Ureter (tissue), 1 donor: ENCODE measurements at places on chromosomes 3 and 15. TPM values are rescaled to one million over a fixed set of nuclear protein-coding genes. Genes with fewer than 3 reads are reported as not detected.

DNA sequence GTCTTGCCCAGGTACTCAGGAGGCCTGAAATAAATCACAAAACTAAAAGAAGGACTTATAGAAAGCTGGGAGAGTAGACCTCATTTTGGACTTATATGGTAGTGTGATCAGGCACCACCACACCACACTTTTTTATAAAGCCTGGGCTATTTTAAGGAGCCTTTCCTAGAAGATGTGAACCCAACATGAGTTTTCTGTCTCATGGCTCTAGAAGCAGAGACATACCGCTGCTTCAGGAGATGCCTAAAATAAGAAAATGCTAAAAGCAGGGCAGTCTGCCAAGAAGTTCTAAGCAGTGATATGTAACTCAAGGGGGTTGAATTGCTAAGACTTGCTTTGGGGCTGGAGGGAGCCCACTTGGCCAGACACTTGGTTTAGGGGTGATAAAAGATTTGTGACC is 49.6 kb downstream of the SUMF1 start:
- no peak for DNase-seq

- no peak for DNase-seq
Observed at GRCh38 chr15:52532427-52532826, 3.7 kb upstream of the MYO5A start.

PDZRN3 gene
- 38.3 TPM for total RNA-seq

EFCAB12 gene
- 0.26 TPM for total RNA-seq

- DNase-seq: no peak
Observed at GRCh38 chr15:48862705-48863104, 15.2 kb upstream of the EID1 start.

STRC gene
- 1.4 TPM for total RNA-seq

DNA sequence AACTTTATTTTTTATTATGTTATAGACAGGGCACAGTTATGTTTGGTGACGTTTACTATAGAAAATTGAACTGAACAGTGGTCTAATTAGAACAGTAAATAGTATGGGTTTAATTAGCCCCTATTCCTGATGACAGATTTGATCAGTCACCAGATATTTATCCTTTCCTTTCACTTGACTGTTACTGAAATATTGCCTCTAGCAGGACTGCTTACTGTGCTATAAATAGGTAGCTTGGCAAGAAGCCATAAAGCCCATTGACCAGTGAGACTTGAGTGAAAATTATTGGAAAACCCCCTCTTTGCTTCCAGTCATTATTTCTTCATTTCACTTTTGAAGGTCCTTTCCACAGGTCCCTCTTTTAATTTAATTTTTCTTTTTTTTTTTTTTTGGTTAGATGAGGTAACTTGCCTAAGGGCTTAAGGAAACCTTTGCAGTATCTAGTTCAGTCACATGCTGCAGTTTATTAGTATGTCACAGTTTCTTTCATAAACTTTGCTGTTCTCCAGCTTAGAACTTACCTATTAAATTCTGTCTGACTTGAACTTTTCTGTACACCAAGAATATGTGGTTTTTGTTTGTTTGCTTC is 115.6 kb downstream of the ADAMTSL3 start:
- DNase-seq: no peak

A4GNT gene
- total RNA-seq: not detected

MRPL47 gene
- total RNA-seq: 27.3 TPM

- DNase-seq: no peak
Observed at GRCh38 chr3:46321461-46322104, 32.3 kb upstream of the CCR2 start.

CELF6 gene
- total RNA-seq: 3.4 TPM

DNA sequence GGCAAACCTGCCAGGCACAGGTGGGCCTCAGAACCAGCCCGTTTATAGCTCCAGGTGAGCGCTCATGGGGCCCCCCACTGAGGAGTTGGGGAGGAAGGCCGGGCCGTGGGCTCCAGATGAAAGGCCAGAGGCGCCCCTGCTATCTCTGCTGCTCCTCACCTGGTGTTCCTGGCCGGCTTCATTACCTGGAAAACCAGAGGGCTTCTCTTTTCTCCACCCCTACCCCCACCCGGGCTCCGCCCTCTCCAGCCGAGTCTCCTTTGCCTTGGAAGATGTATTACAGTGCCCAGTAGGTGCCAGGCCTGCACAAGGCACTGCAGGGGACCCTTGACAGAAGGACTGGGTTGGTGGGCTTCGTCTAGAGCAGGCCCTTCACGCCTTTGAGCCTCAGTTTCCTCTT is 111.4 kb downstream of the WNT7A start:
- DNase-seq: no peak

DNA sequence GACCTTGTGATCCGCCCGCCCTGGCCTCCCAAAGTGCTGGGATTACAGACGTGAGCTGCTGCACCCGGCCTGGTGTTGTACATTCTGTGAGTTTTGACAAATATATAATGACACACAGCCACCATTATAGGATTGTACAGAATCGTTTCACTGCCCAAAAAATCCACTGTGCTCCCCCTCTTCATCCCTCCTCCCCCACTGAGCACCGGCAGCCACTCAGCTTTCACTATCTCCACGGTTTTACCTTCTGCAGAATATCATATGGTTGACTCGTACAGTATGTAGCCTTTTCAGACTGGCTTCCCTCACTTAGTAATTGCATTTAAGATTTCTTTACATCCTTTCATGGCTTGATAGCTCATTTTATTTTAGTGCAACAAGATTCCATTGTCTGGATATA is 56.7 kb upstream of the ATP13A3 start:
- no peak for DNase-seq

DNA sequence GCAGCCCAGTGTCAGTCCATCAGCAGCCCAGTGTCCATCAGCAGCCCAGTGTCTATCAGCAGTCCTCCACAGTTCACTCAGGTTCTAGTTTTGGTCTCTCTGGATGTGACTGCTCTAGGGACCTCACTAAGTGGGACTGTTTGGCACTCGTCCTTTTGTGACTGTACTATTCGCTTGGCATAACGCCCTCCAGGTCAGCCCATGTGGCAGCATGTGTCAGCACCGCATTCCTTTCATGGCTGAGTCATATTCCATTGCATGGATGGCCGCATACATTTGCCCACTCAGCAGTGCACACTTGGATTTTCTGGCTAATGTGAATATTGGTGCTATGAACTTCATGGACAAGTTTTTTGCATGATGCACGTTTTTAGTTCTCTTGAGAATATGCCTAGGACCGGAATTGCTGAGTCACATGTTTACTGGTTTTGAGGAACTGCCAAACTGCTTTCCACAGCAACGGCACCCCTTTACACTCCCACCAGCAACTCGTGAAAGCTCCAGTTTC is 16.4 kb downstream of the CHST13 start:
- peak; percentile 45 for DNase-seq

- no peak for DNase-seq
Observed at GRCh38 chr15:68790910-68791309, 29.8 kb downstream of the ANP32A start.

GRCh38 chr3:156150434-156151066 is 30.2 kb downstream of the KCNAB1 start:
- peak; percentile 56 for DNase-seq

GRCh38 chr15:69660114-69660513 is 207.5 kb downstream of the RPLP1 start:
- DNase-seq: no peak

ARHGEF26 gene
- total RNA-seq: 19.0 TPM

GRCh38 chr15:35737441-35737840 is 191.5 kb upstream of the DPH6 start:
- no peak for DNase-seq

DNA sequence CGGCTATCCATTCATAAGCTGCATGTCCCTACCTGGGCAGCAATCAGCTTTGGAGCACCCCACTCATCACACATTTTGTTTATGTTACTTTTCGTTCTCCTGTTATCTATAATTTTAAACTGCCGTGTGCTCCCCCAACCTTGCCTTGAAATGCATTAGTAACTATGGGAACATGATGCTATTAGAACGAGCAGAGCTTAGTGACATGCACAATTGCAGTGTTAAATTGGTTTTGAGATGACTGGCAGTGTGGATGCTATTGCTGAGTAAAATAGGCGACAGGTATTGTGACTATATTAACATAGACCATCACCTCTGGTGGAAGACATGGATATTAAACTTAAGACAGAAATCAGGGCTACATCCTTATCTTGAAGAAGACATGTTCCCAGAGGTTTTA is 191.6 kb downstream of the KCNAB1 start:
- no peak for DNase-seq

COLQ gene
- total RNA-seq: 6.1 TPM

CDCP1 gene
- 40.6 TPM for total RNA-seq

GNB4 gene
- total RNA-seq: 19.5 TPM

- no peak for DNase-seq
Observed at GRCh38 chr3:129330409-129330808, 51.7 kb downstream of the HMCES start.

AADACL2 gene
- total RNA-seq: not detected

DNA sequence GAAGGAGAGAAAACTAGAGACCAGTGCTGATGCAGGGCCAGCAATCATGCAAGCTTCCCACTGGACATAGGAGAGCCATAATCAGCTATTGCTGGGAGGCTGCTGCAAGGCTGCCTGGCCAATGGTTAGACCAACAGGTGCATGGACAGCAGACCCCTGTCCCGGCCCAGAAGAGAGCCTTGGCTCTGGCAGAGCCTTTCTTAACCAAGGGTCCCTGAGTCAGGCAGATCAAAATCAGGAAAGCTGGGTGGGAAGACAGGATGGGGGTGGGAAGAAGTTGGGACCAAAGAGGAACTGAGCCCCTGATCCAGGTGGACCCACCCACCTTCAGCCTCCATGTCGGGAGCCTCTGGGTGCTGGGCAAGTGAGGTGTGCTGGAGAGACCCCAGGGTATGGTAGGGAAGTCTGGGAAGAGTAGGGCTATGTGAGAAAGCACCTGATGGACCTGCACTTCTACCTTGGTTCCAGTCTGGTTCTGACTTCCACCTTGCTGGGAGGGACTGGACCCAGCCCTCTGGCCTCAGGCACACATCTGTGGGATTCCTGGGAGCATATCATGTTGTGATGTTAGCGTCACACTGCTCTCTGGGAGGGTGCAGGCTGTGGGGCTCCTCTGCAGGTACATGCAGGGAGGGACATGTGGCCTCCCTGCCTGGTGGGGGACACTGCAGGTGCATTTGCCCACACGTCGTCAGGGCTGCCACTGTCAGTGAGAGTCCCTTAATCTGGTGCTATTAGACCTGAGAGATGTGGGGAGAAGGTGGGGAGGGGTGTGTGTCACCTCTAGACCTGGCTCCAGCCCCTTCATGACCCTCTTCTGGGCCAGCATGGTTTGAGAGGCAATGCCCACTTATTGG is 24.7 kb downstream of the KY start:
- DNase-seq: peak; percentile 24

- no peak for DNase-seq
Observed at GRCh38 chr3:169660709-169661360, 2.7 kb downstream of the MECOM start.

GRCh38 chr15:74203914-74204431 is 1.4 kb upstream of the STRA6 start:
- DNase-seq: peak; percentile 67

DNA sequence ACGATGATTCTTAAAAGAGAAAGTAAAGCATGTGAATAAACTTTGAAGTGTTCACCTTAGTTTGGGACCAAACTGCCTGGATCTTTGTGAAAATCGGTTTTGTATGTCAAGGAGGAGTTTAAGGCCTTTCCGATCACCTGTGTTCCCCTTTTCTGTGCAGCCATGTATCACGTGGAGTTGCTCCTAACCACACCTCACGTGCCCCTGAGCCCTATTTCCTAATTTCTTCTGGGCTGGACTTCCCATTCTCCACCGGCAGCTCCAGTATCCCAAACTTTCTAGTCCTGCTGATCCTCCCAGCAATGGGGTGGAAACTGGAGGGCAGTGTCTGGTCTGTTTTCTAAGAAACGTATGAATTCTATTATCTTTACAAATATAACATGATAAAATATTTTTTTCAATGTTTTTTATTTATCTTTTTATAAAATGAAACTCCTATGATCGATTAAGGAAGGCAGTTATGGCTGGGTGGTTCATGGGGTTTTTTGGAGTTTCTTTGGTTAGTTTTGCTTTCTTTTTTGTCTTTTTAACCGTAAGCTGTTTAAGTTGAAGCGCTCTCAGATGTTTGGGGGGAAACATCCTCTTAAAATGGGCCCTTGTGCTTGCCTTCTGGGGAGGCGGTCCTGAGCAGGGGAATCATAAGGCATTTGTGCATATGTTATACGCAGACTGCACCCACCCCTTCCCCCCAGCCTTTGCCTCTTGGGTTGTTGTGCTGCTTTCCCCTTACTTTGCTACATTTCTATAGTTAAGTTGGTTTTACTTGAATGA is 43.6 kb upstream of the WWTR1 start:
- DNase-seq: no peak

GRCh38 chr15:48426941-48427340 is 95.7 kb downstream of the DUT start:
- DNase-seq: no peak

DNA sequence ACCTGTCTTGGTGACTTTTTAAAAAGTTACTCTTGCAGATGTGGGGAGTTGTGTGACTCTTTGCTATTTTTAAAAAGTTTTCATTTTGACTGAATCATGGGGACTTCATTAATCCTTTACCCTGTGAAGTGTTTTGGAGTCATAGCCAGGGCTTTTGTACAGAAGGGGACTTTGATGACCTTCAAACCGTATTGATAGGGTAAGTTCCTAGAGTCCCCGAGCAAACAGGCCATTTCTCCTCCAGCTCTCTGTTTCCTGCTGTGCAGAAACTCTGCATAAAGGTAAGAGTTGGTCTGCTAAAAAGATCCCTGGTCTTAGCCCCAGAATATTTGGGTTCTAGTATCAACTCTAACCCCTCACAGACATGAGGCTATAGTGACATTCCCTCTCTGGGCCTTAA is 170.8 kb upstream of the BCL6 start:
- no peak for DNase-seq

GRCh38 chr3:136957751-136958288 is at the start of gene IL20RB:
Gene IL20RB, plus strand, starts transcription at chr3:136957983. Its CDS starts 131 bp downstream, at chr3:136958114.
- DNase-seq: no peak

DNA sequence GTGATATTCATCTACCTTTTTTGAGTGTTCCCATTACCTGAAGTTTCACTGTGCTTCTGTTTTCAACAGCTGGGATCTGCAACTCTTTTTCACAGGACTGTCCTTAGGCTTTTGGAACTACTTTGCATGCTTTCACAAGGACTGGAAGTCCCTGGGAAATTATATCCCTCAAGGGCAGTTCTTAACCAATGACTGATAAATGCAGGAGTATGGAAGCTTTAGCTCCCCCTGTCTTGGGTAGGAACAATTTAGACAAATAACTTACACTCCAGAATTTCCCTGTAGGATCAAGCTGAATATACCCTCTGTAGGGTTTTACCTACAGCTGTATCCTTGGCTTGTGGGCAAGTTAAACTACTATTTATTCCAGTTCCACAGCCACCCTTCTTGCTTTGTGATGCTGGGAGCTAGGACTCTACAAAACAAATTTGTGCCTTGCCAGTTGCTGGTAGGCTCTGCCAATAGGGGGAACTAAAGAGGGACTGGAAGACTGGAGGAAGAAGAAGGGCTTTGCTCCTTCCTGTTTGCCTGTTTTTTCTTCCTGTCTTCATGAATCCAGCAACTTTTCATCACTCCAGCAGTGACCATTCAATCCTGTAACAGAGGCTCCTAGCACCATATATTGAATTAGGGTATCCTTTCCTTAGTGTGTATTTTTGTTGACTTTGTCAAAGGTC is 6.8 kb upstream of the ZNF280D start:
- no peak for DNase-seq

KBTBD13 gene
- 0.18 TPM for total RNA-seq

- no peak for DNase-seq
Observed at GRCh38 chr3:129197321-129197720, 13.6 kb upstream of the CNBP start.

RHCG gene
- 1.1 TPM for total RNA-seq
